ENCODE measurements at places on chromosomes 1 and 21.

DNA sequence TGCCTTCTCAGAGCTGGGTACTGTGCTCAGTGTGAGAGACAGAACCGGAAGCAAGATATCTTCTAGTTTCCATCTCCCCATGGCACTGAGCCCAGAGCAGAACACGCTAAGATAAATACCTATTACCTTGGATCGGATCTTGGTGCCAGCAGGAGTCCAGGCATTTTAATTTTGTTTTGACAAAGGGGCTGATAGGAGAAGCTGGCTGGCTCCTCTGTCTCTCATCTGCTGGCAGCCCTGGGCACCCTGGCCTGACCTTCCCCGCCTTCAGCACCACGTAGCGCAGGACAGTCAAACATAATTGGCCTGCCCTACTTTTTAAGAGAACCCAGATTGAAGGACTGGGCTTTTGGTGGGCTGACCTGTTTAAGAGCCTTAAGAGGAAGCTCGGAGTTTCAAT is 160.7 kb upstream of the KLHDC7A start:
- DNase-seq = no peak

DNA sequence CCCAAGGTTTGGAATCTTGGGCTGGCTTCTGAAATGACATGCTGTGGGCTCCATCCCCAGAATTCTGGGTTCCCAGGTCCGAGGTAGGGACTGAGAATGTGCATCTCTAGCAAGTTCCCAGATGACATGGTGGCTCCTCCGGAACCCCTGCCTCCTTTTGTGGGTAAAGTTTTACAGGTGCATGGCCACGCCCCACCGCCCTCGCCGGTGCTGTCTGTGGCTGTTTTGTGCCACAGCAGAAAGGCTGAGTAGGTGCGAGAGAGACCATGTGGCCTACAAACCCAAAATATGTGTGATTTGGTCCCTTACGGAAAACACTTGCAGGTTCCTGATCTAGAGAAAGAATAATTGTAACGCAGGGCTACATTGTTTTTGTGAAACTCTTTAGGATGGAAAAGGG is 30.9 kb downstream of the SKI start:
- no peak for DNase-seq

GRCh38 chr1:208939537-208940085 is 643.9 kb upstream of the CAMK1G start:
- DNase-seq = no peak

DNA sequence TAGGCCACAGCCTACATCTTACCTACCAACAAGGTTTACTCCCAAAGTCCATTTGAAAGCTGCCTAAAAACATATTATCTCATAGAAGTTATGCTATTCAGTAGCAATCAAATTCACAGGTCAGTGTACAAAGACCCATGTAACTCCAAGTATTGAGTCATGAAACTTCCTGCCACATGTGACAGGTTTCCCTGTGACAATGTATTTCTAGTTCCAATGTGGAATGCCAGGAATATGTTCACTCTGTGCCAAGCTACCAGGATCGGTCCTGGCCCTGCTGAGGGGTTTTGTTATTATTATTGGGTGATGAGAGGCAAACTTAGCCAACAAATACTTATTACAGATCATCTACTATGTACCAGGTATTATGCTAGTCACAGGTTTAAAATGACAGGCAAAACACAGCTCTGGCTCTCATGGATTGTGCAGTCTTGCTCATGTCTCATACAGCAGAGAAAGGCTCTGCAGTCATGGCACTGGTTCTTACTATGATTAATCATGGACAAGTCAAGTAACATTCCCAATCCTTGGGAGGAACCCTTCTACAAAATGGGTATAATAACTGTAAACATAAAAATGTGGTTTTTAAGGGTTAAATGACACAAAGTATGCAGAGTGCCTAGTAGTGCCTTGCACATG is 22.5 kb downstream of the DPH5 start:
- no peak for DNase-seq

DNA sequence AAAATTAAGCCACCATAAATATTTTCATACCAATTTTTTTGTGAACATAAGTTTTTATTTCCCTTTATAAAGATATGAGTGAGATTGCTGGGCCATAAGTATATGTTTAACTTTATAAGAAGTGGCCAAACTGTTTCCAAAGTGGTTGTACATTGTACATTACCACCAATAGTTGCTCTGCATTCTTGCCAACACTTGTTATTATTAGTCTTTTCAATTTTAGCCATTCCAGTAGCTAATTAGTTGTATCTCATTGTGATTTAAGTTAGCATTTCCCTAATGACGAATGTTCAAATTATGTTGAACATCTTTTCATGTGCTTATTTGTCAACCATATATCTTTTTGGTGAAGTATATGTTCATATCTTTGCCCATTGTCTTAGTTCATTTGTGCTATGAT is 64.0 kb upstream of the DNAH14 start:
- DNase-seq = no peak

GRCh38 chr1:152110365-152110859 is 4.8 kb downstream of the TCHH start:
- peak; percentile 64 for DNase-seq

- no peak for DNase-seq
These were observed 11.5 kb downstream of the MOV10 start for GRCh38 chr1:112685913-112686312.

- no peak for DNase-seq
These were observed 140.4 kb upstream of the UBE2U start for GRCh38 chr1:64062941-64063581.

Measured in GM23338 (cell line).